ENCODE measurements at places on chromosomes 1 and 21. TPM values are rescaled to one million over a fixed set of nuclear protein-coding genes. Genes with fewer than 3 reads are reported as not detected.

The SH2D2A gene
- polyA plus RNA-seq, result 5.3 TPM

GRCh38 chr21:40706806-40707655, 139.9 kb downstream of the DSCAM start:
- no peak for DNase-seq

DNA sequence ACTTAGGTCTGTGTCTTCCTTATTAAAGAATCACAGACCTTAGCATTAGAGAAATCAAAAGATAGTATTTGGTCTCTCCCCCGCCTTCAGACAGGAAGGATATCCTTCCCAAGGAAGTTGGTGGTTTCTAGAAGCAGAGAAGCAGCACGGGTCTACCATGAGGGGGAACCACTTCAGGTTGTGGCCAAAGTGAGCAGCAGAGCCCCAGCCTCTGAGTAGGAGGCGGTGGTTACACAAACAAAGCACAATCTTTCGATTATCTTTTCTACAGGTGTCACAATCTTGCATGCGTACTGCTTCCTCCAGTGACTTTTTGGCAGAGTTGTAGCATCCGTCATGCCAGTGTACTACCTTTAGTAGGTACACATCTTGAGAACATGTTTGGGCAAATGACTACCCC, 8.8 kb downstream of the PGLYRP4 start:
- DNase-seq, result no peak

DNA sequence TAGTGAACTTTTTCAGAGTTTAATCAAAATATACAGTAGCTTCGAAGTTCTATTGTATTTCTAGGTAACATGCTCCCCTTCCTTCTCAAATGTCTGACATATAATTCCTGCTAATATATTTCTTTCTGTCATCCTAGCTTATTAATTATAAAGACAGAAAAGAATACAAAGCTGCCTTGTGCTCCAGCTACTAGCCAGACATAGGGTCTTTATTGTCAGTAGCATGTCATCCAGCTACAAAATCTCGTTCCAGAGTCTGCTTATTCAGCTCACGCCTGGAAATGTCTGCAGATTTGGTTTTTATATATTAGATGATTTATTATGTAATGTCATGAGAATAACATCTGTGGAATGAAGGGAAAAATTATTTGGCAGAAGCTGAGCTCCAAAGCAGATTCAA, 1102.8 kb downstream of the BRINP3 start:
- DNase-seq, result peak; percentile 0

DNA sequence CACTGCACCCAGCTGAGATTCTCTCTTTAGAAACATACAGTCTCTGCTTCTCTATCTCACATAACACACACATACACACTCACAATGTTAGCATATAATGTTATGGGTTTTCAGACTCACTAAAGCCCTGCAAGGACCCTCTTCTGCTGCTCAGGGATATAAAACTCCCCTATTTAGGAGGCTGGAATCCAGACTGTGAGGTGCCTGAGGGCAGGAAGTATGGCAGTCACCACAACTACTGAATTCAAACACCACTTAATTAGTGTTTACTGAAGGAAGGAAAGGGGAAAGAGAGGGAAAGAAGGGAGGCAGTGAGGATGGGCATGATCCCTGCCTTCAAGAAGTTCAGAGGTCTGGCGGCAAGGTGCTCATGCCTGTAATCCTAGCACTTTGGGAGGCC, 7.8 kb upstream of the CDK18 start:
- DNase-seq, result no peak

DNA sequence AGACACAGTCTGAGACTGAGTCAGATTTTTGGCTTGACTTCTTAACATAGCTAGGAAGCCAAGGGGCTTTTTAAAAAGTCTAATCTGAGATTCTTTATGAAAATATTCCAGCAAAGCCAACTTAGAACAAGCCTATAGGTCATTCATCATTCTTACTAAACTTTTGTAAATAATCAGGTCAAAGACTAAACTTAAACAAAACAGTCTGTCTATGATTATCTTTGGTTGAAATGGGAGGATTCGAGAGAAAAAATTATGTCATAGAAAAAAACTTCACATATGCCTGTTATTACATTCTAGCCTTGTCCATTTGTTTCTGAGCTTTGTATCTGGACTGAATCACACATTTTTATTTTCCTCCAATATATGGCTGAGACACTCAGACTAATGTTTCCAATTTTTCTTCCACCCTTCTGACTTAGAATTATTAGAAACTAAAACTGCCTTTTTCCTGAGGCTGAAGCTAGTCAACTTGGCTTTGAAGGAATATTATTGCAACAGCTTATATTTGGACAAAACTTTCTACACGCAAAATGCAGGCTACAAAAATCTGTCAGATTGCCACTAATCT, 83.3 kb downstream of the ETS2 start:
- no peak for DNase-seq
